Gastroesophageal sphincter (tissue), 4 donors: ENCODE measurements at places on chromosomes 12 and 14.

DNA sequence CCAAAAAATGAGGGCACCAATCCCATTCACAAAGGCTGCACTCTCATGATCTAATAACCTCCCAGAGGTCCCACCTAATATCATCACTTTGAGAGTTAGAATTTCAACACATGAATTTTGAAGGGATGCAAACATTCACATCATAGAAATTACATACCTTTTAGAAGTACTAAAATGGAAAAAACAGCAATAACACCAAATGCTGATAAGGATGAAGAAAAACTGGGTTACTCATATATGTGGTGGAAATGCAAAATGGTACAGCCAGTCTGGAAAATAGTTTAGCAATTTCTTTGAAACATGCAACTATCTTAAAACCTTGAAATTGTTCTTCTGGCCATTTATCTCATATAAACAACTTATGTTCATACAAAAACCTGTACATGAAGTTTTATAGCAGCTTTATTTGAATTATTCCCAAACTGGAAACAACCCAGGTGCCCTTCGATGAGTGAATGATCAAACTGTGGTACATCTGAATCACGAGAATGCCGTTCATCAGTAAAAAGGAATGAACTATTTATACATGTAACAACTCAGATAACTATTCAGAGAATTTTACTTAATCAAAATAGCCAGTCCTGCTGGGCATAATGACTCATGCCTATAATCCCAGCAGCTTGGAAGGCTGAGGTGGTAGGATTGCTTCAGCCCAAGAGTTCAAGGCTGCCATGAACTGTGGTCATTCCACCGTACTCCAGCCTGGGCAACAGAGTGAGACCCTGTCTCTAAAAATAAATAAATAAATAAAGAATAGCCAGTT lies 109.4 kb upstream of the SSTR1 start:
- ATAC-seq: no peak

DNA sequence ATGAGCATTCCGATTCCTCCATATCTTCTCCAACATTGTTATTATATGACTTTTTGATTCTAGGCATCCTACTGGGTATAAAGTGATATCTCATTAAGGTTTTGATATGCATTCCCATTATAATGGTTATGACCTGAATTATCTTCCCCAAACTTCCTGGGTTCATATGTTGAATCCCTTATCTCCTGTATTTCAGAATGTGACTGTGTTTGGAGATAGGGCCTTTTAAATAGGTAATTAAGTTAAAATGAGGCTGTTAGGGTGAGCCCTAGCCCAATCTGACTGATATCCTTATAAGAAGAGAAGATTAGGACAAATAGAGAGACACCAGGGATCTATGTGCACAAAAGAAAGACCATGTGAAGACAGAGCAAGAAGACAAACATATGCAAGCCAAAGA lies 96.9 kb upstream of the PMCH start:
- no peak for ATAC-seq

DNA sequence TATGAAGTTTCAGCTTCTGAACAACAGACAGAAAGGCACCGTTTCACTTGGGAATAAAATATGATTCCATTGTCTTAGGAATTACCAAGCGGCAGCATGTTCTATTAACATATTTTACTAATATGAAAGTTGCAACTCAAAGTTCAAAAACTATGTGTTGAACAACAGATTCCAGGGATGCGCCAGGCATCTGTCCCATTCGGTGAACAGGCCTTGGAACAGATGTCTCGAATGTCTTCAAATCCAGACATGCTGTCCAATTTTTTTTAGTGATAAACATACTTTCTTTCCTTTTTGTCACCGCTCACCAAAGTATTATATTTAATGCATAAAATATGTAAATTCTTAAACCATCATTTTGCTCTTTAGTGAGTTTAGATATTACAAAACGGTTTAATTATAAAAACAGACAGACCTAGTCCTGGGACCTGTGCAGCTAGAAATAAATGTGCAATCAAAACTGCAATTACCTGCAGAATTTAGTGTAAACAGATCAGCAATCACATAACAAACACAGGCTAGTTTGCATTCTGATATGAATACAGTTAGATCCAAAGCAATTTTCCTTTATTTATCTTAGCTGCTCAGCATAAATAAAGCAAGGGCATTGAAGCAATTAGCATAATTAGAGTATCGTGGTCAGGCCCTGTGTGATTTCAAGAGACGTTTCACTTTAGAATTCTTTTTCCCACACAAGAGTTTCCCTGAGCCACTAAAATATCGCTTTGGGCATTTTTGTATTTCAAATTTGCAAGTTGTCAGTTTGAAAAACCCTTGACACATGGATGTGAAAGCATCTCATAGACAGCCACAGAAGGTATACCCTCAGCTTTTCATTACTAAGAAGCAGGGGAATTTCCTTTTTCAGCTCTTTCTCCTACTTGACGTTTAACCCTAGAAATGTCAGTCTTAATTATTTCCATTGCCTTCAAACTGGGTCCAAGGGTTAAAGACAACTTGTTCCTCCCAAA lies 420.8 kb downstream of the EGLN3 start:
- no peak for ATAC-seq

DNA sequence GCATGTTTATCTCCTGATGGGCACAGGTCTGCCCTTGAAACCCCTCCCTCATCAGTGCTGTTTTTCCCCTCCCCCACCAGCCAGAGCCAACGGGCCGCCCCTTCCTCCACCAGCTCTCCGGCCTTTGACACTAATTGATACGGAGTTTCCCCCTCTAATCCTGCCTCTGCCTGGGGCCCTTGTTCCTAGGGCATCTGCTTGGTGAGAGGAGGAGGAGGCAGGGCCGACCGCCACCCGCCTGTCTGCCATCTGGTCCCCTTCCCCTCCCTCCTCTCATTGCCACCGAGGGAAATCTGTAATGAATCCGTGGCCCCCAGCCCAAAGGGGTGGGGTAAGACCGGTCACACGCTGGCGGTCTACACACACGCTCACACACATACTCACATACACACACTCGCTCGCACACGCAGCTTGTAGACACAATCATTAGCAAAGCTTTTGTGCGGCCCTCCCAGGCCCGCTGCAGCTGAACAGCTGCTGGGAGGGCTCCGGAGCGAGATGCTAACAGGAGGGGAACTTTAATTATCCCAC lies 27.4 kb downstream of the SRRM4 start:
- ATAC-seq: no peak

DNA sequence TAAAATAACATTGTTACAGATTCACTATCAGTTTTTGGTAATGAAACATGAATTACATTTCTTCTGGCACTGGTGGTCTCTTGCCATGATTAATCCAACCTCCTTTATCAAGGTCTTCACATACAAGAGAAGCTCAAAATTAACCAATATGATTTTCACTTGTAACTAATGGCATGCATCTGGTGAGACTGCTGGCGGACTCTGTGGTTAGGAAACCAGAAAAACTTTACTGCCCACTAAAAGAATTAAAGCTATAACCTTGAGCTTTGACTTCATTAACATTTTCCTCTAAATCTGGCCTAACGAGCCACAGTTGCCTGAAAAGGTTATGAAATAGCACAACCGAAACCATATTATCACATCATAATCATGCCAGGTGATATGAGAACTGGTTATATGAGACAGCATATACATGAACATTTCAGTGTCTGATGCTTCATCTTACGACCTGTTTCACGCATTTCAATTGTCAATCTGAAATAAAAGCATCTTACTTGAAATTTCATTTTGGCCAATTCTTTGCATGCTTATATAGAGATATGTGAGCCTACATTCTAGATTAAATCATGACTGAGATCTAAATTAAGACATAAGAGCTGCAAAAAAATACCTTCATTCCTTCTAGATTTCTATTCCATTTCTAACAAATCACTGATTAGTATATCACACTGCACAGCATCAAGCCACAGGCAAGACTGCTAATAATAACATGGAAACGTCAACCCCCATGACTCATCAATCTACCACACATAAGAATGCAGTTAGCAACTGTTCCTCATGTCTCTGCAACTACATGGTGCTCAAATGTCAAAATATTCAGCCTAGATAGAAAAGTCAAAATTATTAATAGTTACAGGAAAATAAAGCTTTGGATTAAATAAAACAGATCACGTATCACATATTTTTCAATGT lies 89.3 kb downstream of the OSBPL8 start:
- no peak for ATAC-seq

DNA sequence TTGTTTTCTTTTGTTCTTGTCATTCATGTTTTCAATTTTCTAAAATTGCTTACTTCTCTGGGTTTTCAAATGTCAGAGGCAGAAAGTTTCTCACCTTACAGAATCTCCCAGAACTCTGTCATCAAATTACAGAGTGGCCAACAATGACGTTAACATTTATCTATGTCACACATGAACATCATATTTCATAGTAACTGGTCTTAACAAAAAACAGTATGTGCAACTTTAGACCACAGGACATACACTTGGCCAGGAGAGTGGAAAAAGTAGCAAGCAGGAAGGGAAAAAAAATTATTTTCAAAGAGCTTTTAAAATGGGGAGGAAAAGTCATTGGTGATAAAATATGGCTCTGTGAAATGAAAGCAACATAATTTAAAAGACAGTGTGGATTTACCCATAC lies 426.5 kb downstream of the MED13L start:
- ATAC-seq: no peak

- no peak for ATAC-seq
Measured at GRCh38 chr12:100624571-100624970, 51.1 kb downstream of the GAS2L3 start.

GRCh38 chr14:69355607-69356281 lies 42.4 kb downstream of the ERH start:
- ATAC-seq: peak; percentile 88

GRCh38 chr14:27242874-27243273 lies 645.0 kb upstream of the NOVA1 start:
- ATAC-seq: no peak

GRCh38 chr12:64098709-64099354 lies 123.3 kb downstream of the KICS2 start:
- ATAC-seq: no peak

DNA sequence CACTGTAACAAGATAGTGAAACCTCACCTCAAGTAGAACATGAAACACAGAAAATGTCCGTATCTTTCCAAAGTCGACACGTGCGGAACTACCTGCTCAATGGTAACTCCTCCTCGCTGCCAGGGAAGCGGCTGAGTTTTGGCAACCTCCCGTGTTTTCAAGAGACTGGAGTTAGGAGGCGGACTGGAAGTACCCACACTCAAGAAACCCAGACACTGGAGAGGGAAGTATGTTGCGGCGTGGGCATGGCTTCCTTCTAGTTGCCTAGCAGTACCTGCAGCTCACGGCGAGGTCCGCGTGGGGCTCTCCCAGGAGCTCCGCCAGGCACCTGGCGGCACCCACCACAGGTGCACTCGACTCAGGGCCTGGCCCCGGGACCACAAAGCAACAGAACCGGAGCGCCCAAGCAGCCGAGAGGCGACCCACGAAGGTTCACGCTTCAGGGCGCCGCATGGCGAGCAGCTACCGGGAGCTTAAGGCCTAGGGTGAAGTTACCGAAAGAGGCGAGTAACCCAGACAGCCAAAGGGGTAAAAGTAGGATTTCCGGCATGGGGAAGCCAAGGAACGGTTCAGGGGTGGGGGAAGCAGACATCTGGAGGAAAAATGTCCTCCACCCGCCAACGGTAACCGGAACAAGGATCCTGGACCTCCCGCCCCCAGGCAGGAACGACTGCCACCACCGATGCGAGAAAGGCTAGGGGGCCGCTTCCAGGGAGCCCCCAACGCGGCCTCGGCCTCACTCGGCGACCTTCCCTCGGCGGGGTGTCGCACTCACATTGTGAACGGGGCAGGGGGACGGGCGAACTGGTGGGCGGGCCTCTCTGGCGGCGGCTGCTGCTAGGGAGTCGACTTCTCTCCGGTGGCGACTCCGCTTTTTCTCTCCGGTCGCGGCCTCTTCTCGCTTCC lies 608 bp downstream of the PTGES3 start:
- no peak for ATAC-seq

- ATAC-seq: no peak
Measured at GRCh38 chr12:104586351-104586919, 129.7 kb downstream of the CHST11 start.

- ATAC-seq: peak; percentile 73
Measured at GRCh38 chr12:27332714-27333402, at the start of gene BMAL2. TSS of gene BMAL2 (plus strand) at chr12:27332836. CDS start at chr12:27333073, 237 bp downstream.

- no peak for ATAC-seq
Measured at GRCh38 chr14:55031190-55031589, 4.2 kb downstream of the SOCS4 start.

GRCh38 chr14:49858383-49858782 lies 5.8 kb upstream of the NEMF start:
- no peak for ATAC-seq

- no peak for ATAC-seq
Measured at GRCh38 chr14:37090026-37090425, 82.4 kb downstream of the SLC25A21 start.

DNA sequence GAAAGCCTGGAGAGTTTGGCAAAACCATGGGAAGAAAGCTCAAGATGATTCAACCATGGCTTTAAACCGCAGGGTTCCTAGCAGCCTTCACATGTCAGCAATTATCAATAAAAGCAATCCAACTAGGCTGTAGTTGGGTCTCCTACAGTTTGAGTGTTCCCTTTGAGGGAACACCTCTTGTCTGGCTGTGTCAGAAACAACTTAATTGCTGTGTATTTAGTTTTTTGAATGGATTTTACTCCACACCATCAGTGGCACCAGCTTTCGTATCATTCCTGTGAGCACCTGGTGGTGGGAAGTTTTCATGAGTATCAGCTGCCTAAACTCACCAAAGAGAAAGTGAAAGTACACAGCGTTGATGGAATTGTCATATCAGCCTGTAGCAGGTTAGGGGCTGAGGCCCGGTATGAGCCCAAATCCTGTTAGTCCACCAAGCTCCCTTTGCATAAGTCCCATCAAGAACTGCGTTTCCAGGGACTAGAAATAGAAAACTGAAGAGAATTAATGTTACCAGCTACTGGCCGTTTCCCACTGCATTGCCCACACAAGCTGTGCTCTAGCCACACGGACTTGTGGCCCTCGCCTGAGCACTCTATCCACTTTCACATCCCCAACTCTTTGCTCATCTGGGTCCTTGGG lies 10.9 kb upstream of the IL26 start:
- peak; percentile 37 for ATAC-seq
